ENCODE measurements at places on chromosomes 2 and 18.
A peak's percentile ranks its signal among the peaks of the same experiment; 100 is the strongest.

- no peak for DNase-seq
- H3K36me3 ChIP-seq = peaks cover 9% of the 10 kb centered on the region
- no peak overlapping the region for H3K27ac ChIP-seq
- H3K27me3 ChIP-seq = no peaks in the 10 kb centered on the region
- no peaks in the 10 kb centered on the region for H3K4me1 ChIP-seq
- no peak overlapping the region for H3K4me3 ChIP-seq
These were observed 256.6 kb downstream of the PIEZO2 start for GRCh38 chr18:10892786-10893185.

- H3K27ac ChIP-seq = no peak overlapping the region
- H3K4me3 ChIP-seq = no peak overlapping the region
- H3K4me1 ChIP-seq = no peaks in the 10 kb centered on the region
- peaks cover 33% of the 10 kb centered on the region for H3K36me3 ChIP-seq
- no peaks in the 10 kb centered on the region for H3K27me3 ChIP-seq
- DNase-seq = no peak
These were observed 38.9 kb downstream of the DHX57 start for GRCh38 chr2:38836791-38837190.

GRCh38 chr18:45447355-45448265, 167.7 kb upstream of the SLC14A2 start:
- peaks cover 59% of the 10 kb centered on the region for H3K4me1 ChIP-seq
- no peak overlapping the region for H3K4me3 ChIP-seq
- H3K36me3 ChIP-seq = no peaks in the 10 kb centered on the region
- peak; percentile 53 for DNase-seq

- no peaks in the 10 kb centered on the region for H3K36me3 ChIP-seq
- no peaks in the 10 kb centered on the region for H3K4me1 ChIP-seq
- H3K4me3 ChIP-seq = no peak overlapping the region
- no peak overlapping the region for H3K27ac ChIP-seq
These were observed 89.5 kb downstream of the RTP5 start for GRCh38 chr2:241958818-241959545.

DNA sequence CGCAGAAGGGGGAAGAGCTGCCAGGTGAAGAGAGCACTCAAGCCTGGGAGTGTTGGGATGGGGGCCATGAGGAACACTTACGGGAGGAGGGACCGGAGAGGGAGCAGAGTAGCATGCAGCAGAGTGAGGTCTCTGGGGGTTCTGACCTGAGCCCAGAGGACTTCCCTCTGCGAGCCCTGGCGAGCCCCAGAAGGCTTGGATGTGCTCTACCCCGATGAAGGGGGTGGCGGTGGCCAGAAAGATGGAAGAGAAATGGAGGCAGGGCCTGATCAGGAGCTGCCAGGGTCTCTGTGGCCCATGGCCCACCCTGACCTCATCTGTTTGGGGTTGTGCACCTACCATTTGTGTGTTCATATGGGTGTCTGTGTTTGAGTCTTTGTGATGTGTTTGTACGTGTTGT, 42.0 kb downstream of the CROCC2 start:
- H3K27me3 ChIP-seq = no peaks in the 10 kb centered on the region
- no peak overlapping the region for H3K27ac ChIP-seq
- no peak overlapping the region for H3K4me3 ChIP-seq
- no peak for DNase-seq
- no peaks in the 10 kb centered on the region for H3K36me3 ChIP-seq
- no peaks in the 10 kb centered on the region for H3K4me1 ChIP-seq

DNA sequence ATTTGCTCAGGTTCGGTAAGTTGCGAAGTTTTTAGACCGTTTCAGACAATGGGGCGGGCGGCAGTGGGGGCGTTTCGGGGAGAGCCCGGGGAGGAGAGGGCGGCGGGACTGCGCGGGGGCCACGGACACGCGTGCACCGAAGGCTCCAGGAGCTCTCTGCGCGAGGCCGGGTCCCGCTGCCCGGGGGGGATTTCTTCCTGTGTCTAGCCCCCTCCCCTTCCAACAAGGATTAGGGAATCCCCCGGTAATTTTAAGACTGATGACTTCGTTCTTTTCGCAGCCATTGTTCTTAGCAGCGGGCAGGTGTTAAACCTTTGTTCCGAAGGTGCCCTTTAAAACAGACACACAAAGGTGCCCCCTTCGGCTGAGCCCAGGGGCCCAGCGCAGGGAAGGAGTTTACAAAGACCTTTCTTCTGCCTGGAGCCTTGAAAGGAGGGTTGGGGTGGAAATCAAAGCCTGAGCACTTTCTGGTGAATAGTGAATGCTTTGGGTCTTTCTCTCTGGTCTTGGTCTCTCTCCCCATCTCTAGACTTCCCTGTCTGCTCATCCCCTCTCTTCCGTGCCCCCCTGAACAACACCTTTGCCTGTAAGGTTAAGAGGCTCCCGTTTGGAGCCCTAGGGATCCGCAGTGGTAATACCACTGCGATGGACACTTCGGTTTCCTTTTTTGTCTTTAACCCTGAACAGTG, 2.1 kb downstream of the TRIB2 start:
- H3K4me1 ChIP-seq = no peaks in the 10 kb centered on the region
- peak overlapping the region; percentile 67 for H3K27ac ChIP-seq
- peaks cover 5% of the 10 kb centered on the region for H3K36me3 ChIP-seq
- H3K4me3 ChIP-seq = peak overlapping the region; percentile 66
- H3K27me3 ChIP-seq = peaks cover 48% of the 10 kb centered on the region

GRCh38 chr18:40911582-40912254, 1043.3 kb upstream of the PIK3C3 start:
- DNase-seq = no peak
- no peak overlapping the region for H3K27ac ChIP-seq
- H3K4me1 ChIP-seq = no peaks in the 10 kb centered on the region
- H3K4me3 ChIP-seq = no peak overlapping the region

GRCh38 chr2:207341804-207342203, 176.1 kb upstream of the KLF7 start:
- no peak overlapping the region for H3K27ac ChIP-seq
- H3K4me1 ChIP-seq = no peaks in the 10 kb centered on the region
- H3K4me3 ChIP-seq = no peak overlapping the region
- no peak for DNase-seq

GRCh38 chr2:238152771-238153688, 5.7 kb upstream of the ERFE start:
- no peak overlapping the region for H3K27ac ChIP-seq
- H3K36me3 ChIP-seq = no peaks in the 10 kb centered on the region
- no peak for DNase-seq

DNA sequence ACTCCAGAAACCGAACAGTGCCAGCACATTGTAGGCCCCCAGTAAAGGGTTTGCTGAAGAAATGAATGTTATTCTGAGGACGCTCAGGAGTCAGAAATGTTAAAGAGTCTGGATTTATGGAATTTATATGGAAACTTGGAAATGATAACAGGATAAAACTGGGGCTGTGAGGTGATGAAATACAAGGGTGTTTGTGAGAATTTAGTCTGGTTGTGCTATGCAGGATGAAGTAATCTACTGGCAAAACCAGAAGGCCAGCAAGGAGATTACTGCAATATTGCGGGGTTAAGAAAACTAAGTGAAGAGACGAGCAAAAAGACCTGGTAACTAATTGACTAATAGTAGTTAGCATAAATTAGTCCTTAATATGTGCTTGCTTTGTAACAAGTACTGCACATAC, 467.8 kb downstream of the ZEB2 start:
- no peaks in the 10 kb centered on the region for H3K27me3 ChIP-seq
- H3K36me3 ChIP-seq = no peaks in the 10 kb centered on the region
- DNase-seq = no peak
- H3K4me1 ChIP-seq = no peaks in the 10 kb centered on the region
- H3K27ac ChIP-seq = no peak overlapping the region

GRCh38 chr18:52620926-52621439, 281.0 kb downstream of the DCC start:
- H3K27me3 ChIP-seq = no peaks in the 10 kb centered on the region
- no peak overlapping the region for H3K27ac ChIP-seq
- H3K4me1 ChIP-seq = no peaks in the 10 kb centered on the region

Data from large intestine (tissue), 12 donors.